ENCODE measurements at places on chromosomes 2 and 18. TPM values are rescaled to one million over a fixed set of nuclear protein-coding genes. Genes with fewer than 3 reads are reported as not detected.

The COL6A3 gene
- not detected for total RNA-seq

- DNase-seq: no peak
These were observed 41.5 kb upstream of the TANK start for GRCh38 chr2:161118722-161119121.

DNA sequence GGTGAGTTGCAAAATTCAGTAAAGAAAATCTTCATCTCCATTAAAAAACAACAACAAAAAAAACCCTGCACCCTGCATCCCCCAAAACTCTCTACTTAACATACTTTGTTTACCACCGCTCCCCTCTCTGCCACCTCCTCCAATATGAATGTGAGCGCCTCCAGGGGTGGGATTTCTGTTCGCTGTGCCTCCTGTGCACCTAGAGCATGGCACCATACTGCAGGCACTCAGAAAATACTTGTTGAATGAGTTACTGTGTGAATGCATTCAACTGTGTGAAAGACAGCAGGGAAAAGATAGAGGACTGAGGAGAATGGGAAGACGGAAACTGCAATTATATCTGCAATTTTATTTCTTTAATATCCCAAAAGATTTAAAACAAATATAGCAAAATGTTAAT lies 4.5 kb downstream of the CEBPZ start:
- DNase-seq: no peak

- DNase-seq: peak; percentile 99
These were observed 33.9 kb downstream of the STAT1 start for GRCh38 chr2:190979906-190980629.

DNA sequence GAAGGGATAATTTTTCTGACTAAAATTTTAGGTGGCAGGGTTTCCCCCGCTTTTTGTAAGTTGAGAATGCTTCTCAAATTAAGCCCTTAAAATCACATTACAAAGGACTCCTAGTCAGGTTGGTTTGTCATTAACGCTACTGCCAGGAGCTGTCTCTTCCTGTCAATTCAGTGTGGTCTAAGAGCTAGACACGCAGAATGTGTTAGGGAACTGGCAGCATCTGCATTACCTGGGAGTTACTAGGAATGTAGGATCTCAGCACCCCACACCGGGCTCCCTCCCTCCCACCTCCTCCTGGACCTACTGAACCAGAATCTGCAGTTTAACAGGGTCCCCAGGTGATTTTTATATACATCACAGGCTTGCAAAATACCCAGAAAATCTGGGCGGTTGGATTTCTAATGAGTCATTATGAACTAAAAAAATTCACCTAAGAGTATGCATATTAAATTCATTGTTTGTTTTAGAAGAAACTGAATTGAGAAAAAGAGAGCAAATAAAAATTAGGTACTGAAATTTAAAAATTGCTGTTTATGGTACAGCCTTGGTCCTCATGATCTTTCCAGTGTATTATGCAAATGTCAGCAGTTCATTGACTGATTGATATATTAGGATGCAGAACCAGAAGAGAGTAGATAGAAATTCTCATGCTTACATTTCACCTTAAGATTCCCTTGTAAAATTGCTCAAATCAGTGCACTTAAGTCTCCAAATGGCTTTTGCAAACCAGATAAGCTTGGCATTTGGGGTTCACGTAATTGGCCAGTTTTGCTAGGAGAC lies 130.9 kb upstream of the ITGA6 start:
- no peak for DNase-seq

Measured in endothelial cell of umbilical vein (primary cell).